ENCODE measurements at places on chromosomes 5 and 9.

DNA sequence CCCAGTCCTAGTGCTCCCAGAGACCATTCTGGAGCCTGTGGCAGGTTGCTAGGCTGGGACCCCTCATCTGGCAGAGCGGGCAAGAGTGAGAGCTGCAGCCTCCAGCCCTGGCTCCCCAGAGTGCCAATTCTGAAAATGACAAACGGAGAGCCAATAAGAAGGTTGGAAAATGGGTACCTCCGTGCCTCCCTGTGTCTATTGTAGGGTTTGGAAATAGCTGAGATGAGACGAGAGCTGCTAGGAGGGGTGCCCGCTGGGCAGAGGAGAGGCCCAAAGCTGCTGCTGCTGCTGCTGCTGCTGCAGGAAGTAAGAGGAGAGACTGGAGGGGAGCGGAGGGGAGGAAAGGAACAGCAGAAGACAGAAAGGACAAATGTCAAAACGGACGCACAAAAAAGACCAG, 36.0 kb upstream of the FUBP3 start:
- DNase-seq, result no peak

DNA sequence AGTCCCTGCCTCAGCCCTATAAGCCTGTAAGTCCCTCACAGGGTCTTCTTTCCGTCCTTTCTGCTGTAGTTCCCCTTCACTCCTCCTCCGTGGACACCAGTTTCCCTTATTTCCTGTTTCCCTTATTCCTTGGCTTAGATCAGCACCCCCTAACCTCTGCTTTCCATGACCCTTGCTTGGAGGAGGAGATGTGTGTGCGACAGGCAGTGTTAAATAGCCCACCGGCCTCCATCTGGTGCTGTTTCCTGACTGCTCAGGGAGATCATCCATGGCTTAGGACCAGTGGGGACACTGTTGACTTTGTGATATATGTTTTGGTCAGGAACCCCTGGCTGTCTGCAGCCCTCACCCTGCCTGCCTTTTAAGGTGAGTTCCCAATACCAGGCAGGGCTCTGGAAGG, 34.1 kb upstream of the PSD2 start:
- no peak for DNase-seq

- DNase-seq, result no peak
These were observed 136.1 kb downstream of the UGCG start for GRCh38 chr9:112032743-112033142.

DNA sequence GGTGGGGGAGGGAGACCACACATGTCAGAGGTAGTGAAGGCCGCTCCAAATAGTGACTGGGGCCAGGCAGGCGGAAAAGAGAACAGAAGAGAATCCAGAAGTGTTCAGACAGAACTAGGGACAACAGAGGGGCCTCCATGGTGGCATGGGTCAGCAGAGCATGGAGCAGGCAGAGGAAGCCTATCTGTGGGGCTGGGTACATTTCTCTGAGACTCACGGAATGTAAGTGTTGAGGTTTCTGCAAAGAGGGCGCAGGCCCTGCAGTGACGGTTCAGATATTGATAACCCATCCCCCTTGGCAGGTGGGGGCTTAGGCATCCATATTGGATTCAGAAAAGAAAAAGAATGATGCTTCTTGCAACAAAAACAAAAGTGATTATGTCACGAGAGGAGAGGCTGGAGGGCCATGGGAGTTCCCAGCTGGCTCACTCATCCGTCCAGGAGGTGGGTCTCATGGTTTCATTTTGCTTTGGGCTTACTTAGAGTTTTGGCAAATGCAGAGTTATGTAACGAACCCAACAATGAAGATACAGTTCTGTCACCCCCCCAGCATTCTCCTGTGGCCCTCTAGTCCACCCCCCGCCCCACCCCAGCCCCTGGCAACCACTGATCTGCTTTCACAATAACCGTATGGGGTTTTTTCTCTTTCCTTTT, 5.4 kb upstream of the RMND5B start:
- DNase-seq, result no peak

DNA sequence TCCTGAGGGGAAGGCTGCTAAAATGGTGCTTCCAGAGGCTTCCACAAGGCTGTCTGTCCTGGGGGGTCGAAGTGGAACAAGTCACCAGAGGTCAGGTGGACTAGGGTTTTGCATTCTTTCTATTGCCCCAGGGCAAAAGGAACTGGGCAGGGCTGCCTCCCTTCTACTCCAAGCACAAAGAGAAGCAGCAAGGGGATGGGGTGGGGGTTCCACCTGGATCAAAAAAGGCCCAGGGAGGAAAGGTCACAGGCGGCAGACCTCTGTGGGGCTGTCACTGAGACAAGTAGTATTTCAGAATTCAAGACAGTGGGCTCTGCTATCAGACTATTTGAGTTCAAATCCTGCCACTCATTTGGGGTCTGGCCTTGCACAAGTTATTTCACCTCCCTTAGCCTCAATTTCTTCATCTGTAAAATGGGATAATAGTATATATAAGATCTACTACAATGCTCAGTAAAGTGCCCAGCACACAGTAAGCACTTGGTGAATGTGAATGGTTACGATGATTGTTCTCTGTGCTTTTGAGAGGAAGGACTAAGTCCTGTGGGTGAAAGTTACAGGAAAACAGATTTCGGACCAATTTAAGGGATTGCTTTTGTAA, 1.9 kb upstream of the ARSI start:
- DNase-seq, result no peak

- no peak for DNase-seq
These were observed 15.8 kb downstream of the PSMB7 start for GRCh38 chr9:124399323-124399967.

- DNase-seq, result no peak
These were observed 32.7 kb downstream of the PRUNE2 start for GRCh38 chr9:76873056-76873792.

DNA sequence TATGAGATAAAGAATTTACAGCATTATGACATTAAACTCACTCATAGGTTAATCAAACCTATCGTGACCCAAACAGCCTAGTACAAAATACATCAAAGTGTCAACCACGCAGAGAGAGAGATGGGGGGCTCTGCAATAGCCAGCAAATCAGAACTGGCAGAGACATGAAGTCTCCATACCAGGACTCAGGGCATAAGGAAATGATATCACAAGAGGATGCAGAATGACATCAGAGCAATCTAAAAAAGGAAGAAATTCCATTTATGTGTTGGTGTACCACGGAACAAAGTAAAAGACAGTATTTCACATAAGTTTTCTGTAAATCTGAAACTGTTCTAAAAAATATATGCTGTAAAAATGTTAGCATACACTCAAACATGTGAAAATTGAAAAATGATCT, 24.6 kb downstream of the BICD2 start:
- no peak for DNase-seq

GRCh38 chr5:173720286-173720952, 104.0 kb upstream of the BOD1 start:
- DNase-seq, result no peak

GRCh38 chr9:131656356-131657036, 83.4 kb downstream of the RAPGEF1 start:
- no peak for DNase-seq

- DNase-seq, result no peak
These were observed 15.1 kb downstream of the IFNA1 start for GRCh38 chr9:21455320-21455719.

- no peak for DNase-seq
These were observed 45.6 kb downstream of the VCAN start for GRCh38 chr5:83517072-83517687.

- no peak for DNase-seq
These were observed 123.4 kb downstream of the TMEM161B start for GRCh38 chr5:88145221-88145610.

GRCh38 chr5:147784146-147784987, 1.8 kb upstream of the JAKMIP2 start:
- no peak for DNase-seq

GRCh38 chr9:35156781-35157180, 5.0 kb upstream of the UNC13B start:
- DNase-seq, result no peak

- DNase-seq, result no peak
These were observed 16.1 kb downstream of the CPLX2 start for GRCh38 chr5:175887463-175887862.

DNA sequence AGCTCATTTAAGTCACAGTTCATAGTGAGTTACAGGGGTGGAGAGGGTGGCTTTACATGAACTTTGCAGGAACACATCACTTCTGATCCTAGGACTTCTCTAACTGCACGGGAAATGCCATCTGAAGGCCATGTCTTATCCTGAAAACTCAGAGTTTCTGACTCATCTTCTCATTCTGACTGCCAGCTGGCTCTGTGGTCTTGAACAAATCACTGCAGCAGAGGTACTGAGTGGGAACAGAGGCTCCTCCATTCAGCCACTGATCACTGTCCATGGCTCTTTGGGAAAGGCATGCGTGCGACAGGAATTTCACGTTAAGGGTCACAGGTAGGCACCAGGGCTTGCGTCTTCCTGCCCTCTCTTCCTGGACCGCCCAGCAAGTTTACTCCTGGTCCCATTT, 114.6 kb upstream of the LRRTM2 start:
- DNase-seq, result no peak

GRCh38 chr5:151092762-151093161, 11.9 kb upstream of the TNIP1 start:
- DNase-seq, result no peak

- DNase-seq, result no peak
These were observed 46.3 kb downstream of the MAST4 start for GRCh38 chr5:66642538-66642937.

- DNase-seq, result no peak
These were observed 2013.1 kb upstream of the CDH9 start for GRCh38 chr5:29051509-29051908.

DNA sequence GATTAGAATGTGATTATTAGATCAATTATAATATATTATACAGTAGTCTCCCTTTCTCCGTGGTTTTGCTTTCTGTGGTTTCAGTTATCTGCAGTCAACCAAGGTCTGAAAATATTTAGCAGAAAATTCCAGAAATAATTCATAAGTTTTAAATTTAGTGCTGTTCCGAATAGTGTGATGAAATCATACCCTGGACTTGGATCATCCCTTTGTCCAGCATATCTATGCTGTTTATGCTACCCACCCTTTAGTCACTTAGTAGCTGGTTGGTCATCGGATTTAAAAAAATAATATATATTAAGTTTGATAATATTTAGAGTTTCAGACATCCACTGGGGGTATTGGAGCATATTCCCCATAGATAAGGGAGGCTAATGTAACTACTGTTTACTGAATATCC, 19.6 kb downstream of the RMI1 start:
- no peak for DNase-seq

GRCh38 chr9:18059447-18059846, 414.5 kb upstream of the ADAMTSL1 start:
- DNase-seq, result no peak

DNA sequence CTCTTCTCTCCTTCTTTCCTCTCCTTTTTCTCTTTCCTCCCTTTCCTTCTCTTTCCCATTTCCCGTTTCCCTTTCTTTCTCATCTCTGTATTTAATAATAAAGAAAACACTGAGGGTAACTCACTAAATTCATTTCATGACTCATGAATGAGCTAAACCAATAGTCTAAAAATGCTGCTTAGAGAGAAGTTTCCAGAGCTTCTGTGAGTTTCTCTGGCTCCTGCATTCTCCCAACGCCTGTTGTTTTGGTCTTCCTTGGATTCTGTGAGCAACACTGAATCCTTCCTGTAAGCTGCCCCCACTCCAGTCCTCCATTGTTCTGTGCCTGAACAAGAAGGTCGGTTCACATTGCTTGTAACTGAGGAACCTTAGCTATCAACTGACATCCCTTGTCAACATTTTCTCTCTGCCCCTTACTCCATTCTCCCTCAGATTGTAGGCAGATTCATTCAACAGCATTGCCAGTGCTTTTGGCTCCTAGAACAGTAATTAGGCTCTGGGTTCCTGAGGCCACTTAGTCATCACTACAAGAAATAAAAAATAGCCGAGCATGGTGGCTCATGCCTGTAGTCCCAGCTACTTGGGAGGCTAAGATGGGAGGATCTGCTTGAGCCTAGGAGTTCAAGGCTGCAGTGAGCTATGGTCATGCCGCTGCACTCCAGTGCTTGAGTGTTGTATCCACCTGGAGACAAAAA, 237.7 kb upstream of the KLF4 start:
- no peak for DNase-seq

- DNase-seq, result no peak
These were observed 29.2 kb upstream of the GTF2H2C start for GRCh38 chr5:69530561-69531405.

DNA sequence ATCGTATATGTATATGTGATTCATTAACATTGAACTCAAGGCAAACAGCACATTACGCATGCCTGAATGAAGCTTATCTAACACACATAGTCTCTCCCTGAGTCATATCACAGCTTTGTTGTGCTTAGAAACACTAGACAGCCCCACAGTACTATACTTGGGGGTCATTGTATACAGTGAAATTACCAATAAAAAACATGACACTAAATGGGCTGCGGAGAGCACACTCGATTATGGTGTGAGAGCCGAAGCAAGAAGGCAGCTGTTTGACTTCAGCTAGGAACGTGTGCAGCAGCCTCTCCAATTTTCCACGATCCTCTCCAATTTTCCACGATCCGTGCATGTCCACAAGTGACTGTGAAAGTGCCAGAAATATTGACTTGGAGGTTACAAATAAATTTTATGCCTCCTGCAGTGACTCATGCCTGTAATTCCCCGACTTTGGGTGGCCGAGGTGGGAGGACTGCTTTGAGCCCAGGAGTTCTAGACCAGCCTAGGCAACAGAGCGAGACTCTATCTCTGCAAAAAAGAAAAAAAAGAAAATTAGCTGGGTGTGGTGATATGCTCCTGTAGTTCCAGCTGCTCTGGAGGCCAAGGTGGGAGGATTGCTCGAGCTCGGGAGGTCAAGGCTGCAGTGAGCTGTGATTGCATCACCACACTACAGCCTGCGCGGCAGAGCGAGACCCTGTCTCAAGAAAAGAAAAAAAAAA, 102.4 kb downstream of the DAPK1 start:
- peak; percentile 47 for DNase-seq

- no peak for DNase-seq
These were observed 22.2 kb downstream of the SCAI start for GRCh38 chr9:125121146-125121545.

- DNase-seq, result no peak
These were observed 57.9 kb upstream of the IER5L start for GRCh38 chr9:129235931-129236331.

- peak; percentile 88 for DNase-seq
These were observed 14.6 kb downstream of the NREP start for GRCh38 chr5:111742177-111742994.

DNA sequence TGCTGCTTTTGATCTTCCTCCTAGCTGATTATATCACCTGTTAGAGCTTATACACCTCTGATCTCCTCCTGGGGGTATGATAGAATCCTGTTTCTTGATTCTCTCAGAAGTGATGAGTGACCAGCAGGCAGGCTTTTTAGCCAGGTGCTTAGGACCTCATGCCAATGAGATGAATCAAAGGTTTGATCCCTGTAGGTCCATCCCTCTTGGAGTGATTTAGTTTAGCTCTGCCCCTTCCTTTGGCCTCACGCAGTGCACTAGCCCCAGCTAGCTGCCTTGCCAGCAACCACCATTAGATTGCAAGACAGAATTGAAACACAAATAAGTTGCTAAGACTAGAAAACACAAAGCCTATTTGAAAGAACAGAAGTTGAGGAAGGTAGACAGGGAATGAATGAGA, 84.4 kb downstream of the ZSWIM6 start:
- DNase-seq, result no peak

- no peak for DNase-seq
These were observed 82.4 kb downstream of the FOXD1 start for GRCh38 chr5:73365990-73366667.

- DNase-seq, result no peak
These were observed 205.0 kb downstream of the DNAH5 start for GRCh38 chr5:13739479-13739878.

Measured in AG04450 (cell line).